Effector CD8-positive, alpha-beta T cell (primary cell): ENCODE measurements at places on chromosomes 7 and 10.

GRCh38 chr7:150321788-150322113, 1.4 kb upstream of the LRRC61 start:
- no peak for DNase-seq

DNA sequence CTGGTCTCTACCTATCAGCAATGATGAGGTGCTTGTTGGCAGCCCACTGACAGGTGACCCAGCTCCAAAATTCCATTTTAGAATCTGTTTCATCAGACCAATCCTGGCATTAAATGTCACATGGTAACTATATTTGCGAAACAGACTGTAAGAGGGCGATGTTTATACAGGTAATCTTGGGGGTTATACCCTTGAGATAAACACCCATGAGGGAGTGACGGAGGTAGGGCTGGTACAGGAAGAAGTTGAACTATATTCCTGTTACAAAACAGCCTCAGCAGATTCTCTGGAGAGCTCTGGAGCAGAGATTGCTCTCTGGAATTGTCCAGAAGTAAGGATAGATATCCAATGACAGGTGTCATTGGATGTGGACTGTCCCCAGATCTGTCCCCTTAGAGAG, 444.8 kb upstream of the DPP6 start:
- DNase-seq = no peak

DNA sequence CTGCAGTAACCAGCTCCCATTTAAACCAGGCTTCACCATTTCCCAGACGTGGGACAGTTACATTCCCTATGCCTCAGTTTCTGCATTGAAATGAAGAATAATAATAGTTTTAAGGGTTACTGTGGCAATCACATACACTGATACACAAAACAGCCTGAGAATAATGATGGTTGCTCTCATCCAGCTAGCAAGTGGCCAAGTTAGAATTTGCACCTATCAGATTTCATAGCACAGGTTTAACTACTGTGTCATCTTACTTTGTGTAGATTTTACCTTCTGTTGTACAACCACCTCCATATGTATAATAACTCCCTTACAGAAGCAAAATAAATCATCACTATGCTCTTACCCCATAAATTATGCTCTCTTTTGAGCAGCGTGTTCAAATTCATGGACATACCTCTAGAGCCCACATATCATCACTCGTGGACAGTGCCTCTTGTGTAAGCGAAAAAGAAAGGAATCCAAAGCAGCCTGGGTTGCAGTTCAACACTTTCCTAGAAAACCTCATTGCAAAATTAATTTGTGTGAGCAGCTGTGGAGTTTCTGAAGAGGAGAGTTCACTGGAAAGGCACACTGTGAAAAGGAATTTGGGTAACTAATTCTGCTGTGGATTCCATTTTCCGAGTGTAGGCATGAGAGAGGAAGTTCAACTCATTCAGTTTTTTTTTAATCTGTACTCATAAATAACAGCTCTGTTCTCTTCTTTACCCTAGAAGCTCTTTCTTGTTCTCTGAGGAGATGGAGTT, 492.5 kb downstream of the ARL4A start:
- DNase-seq = no peak

- DNase-seq = no peak
Observed at GRCh38 chr10:59627366-59628018, 82.2 kb downstream of the SLC16A9 start.

DNA sequence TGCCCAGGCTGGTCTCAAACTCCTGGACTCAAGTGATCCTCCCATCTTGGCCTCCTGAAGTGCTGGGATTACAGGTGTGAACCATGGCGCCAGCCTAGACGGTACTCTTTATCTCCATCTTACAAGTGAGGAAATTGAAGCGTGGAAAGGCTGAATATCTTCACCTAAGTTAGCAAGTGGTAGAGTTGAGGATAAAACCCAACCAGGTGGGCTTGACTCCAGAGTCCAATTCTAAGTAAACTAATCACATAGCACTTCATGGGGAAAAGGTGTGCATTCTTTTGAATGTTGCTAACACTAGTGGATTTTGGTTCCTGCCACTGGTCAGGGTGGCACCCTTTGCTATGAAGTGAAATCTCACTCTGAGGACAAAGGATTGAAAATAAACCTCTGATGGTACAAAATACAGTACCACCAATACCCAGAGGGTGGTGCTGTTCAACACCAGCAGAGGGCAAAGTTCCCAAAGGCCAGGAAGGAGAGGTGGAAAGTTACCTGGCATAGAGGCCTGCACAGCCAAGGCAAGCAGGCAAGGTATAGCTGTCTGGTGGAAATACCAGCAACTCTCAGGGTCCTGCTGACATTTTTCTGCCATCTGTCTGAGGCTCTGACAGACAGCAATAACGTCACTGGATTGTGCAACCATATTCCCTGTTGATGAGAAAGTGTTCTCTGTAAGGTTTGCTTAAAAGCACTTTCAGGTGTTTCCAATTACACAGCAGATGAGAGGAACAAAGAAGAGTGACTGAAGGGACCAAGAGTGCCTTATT, 17.6 kb downstream of the ZDHHC16 start:
- no peak for DNase-seq

DNA sequence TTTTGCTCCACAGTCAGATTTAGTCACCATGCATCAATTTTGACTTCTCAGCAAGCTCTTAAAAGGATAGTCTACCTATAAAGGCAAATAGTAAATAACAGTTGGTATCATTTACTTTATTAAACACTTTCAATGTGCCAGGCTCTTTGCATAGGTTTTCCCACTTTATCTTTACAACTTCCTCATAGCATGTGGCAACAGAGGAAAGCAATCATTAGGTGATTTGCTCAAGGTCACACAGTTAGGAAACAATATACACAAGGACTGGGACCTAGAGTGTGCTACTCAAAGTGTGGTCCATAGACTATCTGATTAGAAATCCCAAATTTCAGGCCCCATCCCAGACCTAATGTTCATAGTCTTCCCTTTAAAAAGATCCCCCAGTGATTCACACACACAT, 212.3 kb downstream of the MTERF1 start:
- DNase-seq = no peak

DNA sequence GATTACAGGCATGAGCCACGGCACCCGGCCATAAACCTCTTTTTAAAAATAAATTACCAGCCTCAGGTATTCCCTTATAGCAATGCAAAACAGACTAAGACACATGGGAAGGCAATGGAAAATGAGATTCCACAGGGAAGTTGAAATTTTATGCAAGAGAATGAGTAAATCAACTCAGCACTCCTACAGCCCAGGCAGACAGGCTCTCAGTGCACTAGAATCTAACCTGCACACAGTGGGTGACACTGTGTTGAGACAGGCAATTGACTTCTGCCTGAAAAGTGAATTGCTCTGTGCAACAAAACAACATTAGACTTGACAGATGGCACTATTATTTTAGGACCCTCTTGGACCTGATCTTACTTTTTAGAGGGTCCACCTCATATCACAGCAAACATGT, 20.1 kb upstream of the PLEKHA1 start:
- DNase-seq = no peak

GRCh38 chr7:10799475-10799874, 174.2 kb upstream of the PHF14 start:
- no peak for DNase-seq

- DNase-seq = no peak
Observed at GRCh38 chr10:112313911-112314310, 30.7 kb downstream of the TECTB start.

DNA sequence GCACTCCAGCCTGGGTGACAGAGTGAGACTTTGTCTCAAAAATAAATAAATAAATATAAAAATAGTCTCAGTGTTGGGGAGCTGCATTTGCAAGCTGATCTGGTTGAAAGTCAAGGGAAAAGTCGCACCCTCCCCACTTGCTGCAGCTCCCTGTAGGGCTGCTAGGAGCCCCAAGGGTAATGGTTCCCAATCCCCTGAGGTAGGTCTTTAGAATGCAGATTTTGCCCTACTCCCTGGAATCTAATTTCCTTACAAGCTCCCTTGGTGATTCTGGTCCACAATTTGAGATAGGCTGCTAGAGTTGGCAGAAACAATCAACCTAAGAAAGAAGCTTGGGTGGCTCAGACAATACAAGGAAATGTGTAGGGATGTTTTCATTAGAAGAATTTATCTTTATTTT, 232.5 kb upstream of the YAE1 start:
- DNase-seq = no peak

DNA sequence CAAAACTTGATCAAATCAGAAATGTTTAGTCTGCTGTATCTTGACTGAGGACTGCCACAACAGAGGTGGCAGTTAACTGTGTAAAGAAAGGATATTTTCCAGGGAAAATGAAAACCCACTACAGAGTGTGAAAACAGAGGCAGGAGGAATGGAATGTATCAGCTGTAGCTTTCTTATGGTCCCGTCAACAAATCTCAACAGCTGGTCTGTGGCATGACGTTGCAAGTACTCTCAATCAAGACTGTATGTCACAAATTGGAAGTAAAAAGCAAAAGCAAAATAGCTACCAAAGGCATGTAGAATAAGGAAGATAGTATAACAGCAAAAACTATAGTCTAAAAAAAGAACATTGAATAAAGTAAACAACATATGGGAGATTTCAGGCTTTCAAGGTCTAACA, 123.5 kb downstream of the KMT2C start:
- DNase-seq = no peak

- DNase-seq = no peak
Observed at GRCh38 chr10:12960334-12960898, 41.1 kb downstream of the CCDC3 start.

DNA sequence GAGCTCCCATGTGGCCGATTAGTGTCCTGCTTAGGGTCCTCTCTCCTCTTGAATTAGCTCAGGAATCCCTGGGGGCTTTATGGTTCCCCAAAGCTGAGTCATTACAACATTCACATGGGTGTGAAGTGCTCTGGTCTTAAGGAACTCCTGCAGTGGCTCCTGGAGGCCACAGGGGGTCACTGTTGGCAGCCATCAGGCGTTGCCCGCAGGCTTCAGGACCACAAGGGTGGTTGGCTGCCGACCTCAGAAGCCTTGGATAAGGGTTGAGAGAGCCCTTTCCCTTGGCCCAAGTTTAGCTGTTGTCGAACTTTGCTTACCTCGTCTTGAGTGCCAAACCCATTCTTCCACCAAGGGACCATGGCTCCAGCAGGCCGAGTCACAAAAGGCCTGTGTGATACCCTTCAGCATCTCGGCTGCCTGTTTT, 61.7 kb downstream of the SH2D4B start:
- no peak for DNase-seq

DNA sequence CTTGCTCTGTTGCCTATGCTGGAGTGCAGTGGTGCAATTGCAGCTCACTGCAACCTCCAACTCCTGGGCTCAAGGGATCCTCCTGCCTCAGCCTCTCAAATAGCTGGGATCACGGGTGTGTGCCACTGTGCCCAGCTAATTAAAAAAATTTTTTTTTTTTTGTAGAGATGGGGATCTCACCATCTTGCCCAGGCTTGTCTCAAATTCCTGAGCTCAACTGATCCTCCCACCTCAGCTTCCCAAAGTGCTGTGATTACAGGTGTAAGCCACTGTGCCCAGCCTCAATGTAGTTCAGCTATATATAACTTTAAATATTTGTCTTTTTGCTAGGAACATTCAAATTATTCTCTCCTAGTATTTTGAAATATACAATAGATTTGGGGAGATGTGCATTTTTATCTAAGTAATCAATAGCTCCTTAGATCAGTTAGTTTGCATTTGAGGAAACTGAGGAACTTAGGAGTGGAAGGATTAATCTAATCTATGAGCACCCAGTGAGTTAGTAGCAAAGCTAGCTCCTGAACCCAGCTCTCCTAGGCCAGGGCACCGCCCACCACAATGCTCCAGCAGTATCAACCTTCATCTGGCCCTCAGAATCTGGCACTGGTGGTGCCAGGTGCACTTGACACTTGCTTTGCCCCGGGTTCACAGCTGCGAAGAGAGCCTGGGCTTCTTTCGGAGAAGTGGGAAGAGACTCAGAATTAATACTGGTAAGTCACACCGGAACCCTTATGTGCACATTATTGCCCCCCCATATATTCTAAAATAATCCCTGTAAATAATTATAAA, 5.9 kb upstream of the LRMDA start:
- DNase-seq = no peak

GRCh38 chr10:44935201-44935965, 24.2 kb upstream of the RASSF4 start:
- DNase-seq = no peak

GRCh38 chr7:2105917-2106316, 126.8 kb downstream of the MAD1L1 start:
- no peak for DNase-seq

DNA sequence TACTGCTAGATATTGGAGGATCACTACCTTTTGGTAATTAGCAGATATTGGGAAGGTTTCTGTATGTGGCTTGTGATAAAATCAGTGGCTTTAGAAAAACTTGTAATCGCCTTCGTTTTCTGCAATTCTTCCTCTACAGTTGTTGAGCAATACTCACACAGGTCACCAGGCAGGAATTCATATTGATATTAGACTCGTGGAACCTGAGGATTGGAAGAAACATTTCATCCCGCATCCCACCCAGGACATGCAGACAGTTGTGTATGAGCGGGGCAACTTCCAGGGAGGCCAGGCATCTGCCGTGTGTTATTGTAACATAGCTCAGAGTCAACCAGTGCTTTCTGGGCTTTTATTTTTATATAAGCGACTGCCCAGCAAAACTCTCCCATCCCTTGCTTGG, 821.3 kb downstream of the LRMDA start:
- DNase-seq = no peak

GRCh38 chr10:778626-779330, 89.3 kb upstream of the DIP2C start:
- DNase-seq = no peak

- DNase-seq = no peak
Observed at GRCh38 chr10:126277181-126277580, 111.1 kb downstream of the ADAM12 start.

- no peak for DNase-seq
Observed at GRCh38 chr10:22700489-22700888, 13.9 kb downstream of the PIP4K2A start.

- no peak for DNase-seq
Observed at GRCh38 chr7:29955799-29956486, 33.7 kb downstream of the SCRN1 start.

DNA sequence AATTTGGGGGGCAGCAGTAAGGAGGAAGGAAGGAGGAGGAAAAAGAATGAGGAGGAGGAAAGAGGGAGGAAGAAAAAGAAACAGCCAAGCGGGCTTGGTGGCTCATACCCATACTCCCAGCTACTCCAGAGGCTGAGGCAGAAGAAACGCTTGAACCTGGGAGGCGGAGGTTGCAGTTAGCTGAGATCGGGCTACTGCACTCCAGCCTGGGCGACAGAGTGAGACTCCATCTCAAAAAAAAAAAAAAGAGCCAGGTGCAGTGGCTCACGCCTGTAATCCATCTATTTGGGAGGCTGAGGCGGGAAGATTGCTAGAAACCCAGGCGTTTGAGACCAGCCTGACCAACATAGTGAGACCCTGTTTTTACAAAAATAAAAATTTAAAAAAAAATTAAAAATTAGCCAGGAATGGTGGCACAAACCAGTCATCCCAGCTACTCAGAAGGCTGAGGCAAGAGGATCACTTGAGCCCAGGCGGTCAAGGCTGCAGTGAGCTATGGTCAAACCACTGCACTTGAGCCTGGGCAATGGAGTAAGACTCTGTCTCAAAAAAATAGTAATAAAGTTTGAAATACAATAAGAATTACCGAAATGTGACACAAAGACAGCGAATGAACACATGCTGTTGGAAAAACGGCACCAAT, 14.1 kb upstream of the CRCP start:
- DNase-seq = no peak

- peak; percentile 16 for DNase-seq
Observed at GRCh38 chr10:76984559-76985443, 652.8 kb downstream of the KCNMA1 start.
